ENCODE measurements at places on chromosomes 2 and 18. TPM values are rescaled to one million over a fixed set of nuclear protein-coding genes. Genes with fewer than 3 reads are reported as not detected.

- no peaks in the 10 kb centered on the region for H3K4me1 ChIP-seq
- no peak for DNase-seq
- H3K4me3 ChIP-seq = no peak overlapping the region
Observed at GRCh38 chr2:178425255-178425827, 25.6 kb downstream of the PRKRA start.

MALL gene
- 56.7 TPM for total RNA-seq

DNA sequence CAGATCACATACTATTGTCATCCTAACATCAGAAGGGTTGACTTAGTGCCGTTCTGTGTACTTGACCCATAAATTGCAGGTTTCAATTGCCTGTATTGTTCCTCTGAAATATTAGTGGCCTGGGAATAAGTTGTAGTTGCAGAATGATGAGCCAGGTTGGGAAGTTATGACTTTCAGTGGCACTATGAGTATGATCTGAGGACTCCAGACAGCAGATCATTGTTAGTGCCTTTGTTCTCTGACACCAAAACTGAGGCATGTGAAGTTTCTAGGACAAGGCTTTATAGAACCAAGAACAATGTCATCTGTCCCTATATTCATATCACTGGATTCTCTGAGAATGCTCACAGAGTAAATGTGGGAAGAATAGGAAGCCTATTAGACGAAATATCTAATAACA is 403.7 kb downstream of the STK39 start:
- H3K27me3 ChIP-seq = no peaks in the 10 kb centered on the region
- H3K27ac ChIP-seq = no peak overlapping the region
- no peak overlapping the region for H3K4me3 ChIP-seq
- H3K36me3 ChIP-seq = no peaks in the 10 kb centered on the region
- H3K4me1 ChIP-seq = no peaks in the 10 kb centered on the region
- DNase-seq = no peak

ITGA4 gene
- 4.9 TPM for total RNA-seq

CDCA7 gene
- 9.1 TPM for total RNA-seq

LYPD6B gene
- total RNA-seq = 10.1 TPM

ITM2C gene
- total RNA-seq = 86.2 TPM

HOXD13 gene
- total RNA-seq = 15.7 TPM

GBX2 gene
- not detected for total RNA-seq

DNA sequence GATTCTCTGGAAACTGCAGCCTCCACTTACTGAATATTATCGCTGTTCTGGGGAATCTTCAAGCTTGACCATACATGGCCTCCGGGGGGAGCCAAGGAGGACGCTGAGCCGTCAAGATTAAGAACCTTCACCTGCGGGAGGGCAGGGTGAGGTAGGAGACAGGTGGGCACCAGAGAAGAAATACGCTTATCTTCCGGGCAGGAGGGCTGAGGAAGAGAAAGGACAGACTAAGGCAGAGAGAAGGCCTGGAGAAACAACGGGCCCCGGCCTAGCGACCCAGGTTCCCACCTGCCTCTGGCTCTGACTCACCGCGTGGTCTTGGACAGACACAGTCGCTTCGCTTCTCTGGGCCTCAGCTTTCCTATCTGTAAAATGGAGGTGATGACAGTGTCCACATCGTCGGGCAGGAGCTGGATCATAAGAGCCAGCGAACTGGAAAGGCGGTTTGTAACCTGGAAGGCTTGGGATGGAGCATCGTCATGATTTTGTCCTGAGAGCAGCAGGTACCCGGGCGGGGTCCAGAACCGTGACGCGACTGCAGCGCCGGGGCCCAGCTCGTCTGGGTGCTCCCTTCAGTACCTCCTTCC is 659 bp downstream of the ZNF142 start:
- H3K27ac ChIP-seq = peak overlapping the region; percentile 60
- DNase-seq = no peak
- H3K36me3 ChIP-seq = no peaks in the 10 kb centered on the region
- H3K4me1 ChIP-seq = peaks cover 21% of the 10 kb centered on the region
- H3K27me3 ChIP-seq = no peaks in the 10 kb centered on the region

BCL11A gene
- 48.4 TPM for total RNA-seq

CCDC148 gene
- not detected for total RNA-seq

AKAIN1 gene
- not detected for total RNA-seq

LYPD6 gene
- total RNA-seq = 0.25 TPM

NIF3L1 gene
- 18.7 TPM for total RNA-seq

OXER1 gene
- total RNA-seq = 1.2 TPM

DNA sequence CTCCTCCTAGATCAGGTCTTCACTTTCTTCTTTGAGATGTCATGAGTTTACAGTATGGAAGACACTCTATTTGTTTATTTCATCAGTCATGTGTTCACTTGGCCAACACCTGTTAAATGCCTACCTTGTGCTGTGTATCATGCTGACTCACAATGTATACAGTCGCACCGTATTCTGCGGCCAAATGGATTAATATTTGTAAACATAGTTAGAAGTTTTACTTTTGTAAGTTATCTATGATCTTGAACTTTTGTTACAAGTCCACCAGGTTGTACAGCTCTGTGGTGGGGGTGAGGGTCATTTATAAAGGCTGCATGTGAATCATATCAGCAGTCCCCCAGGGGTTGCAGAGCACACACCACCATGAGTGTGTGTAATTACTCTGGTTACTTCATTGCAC is 408.7 kb upstream of the NRP2 start:
- H3K27me3 ChIP-seq = no peaks in the 10 kb centered on the region
- no peaks in the 10 kb centered on the region for H3K4me1 ChIP-seq
- DNase-seq = no peak
- H3K36me3 ChIP-seq = no peaks in the 10 kb centered on the region
- no peak overlapping the region for H3K27ac ChIP-seq

GRCh38 chr2:186772579-186772978 is 76.4 kb downstream of the ZSWIM2 start:
- DNase-seq = no peak
- no peak overlapping the region for H3K4me3 ChIP-seq
- no peak overlapping the region for H3K27ac ChIP-seq
- no peaks in the 10 kb centered on the region for H3K36me3 ChIP-seq
- no peaks in the 10 kb centered on the region for H3K27me3 ChIP-seq
- no peaks in the 10 kb centered on the region for H3K4me1 ChIP-seq

- no peaks in the 10 kb centered on the region for H3K4me1 ChIP-seq
- H3K27ac ChIP-seq = no peak overlapping the region
- no peak for DNase-seq
- H3K4me3 ChIP-seq = no peak overlapping the region
- H3K36me3 ChIP-seq = no peaks in the 10 kb centered on the region
Observed at GRCh38 chr2:157523270-157524247, 79.7 kb upstream of the CYTIP start.

- no peak overlapping the region for H3K27ac ChIP-seq
- DNase-seq = no peak
- no peaks in the 10 kb centered on the region for H3K36me3 ChIP-seq
- no peaks in the 10 kb centered on the region for H3K27me3 ChIP-seq
Observed at GRCh38 chr2:236376566-236377244, 112.5 kb upstream of the ASB18 start.

TCF23 gene
- 7.4 TPM for total RNA-seq

DNA sequence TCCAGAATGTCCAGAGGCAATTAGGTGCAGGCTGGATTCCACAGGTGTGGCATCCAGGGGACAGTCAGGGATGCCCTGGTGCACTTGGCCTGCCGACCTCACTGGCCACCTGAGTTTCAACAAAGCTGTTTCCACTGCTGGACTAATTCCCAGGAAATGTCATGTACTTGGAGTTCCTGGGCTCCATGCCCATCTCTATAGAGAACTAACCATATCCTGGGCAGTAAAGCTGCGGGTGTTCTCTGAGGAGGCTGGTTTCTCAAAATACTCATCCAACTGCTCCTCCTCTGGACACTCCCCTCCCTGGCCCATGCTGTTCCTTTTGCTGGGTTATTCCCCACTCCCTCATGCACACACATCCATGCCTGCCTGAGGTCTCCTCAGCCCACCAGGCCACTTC is 161.9 kb upstream of the SKOR2 start:
- no peak overlapping the region for H3K27ac ChIP-seq
- DNase-seq = no peak
- no peaks in the 10 kb centered on the region for H3K36me3 ChIP-seq
- H3K27me3 ChIP-seq = no peaks in the 10 kb centered on the region
- no peaks in the 10 kb centered on the region for H3K4me1 ChIP-seq

TDRD15 gene
- total RNA-seq = not detected

DNA sequence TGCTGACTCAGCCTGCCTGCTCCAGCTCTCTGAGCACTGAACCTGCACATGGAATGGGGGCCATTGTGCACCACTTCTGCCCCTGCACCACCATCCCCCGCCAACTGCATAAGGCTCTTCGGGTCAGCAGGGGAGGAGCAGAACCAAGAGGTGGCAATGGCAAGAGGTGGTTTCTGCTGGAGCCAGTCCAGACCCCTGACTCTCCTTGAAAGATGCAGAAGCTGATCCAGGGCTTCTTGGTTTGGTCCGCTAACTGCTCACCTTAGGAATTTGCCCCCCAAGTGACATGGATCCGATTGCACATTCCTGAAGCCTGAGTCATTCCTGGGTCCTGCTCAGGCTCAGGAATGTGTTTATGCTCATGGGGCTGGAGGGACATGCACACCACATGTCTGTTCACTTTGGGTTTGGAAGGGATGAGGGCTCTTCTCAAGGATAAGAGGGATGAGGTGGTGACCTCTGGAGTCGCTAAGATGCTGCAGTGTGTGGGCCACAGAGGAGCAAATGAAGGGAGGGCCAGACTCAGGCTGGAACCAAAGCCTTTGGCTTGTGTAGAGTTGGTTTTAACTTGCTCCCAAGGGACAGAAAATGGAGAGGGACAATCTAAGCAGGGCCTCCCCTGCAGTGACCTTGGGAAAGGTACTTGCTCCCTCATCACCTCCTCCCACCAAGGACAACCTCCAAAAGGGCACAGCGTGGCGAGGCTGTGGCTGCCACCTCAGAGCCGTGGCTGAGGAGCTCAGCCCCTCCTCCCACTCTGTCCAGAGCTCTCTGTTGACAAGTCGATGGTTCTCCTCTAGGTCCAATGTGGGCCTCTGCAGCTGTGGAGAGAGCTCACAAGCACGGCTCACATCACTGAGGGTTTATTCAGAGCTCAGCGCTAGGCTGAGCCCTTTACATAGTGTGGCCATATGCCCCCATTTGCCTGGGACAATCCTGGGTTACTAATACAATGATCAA is 66.2 kb downstream of the HS1BP3 start:
- H3K36me3 ChIP-seq = no peaks in the 10 kb centered on the region
- DNase-seq = no peak
- H3K4me3 ChIP-seq = no peak overlapping the region
- H3K27me3 ChIP-seq = no peaks in the 10 kb centered on the region
- H3K27ac ChIP-seq = peak overlapping the region; percentile 60

DNA sequence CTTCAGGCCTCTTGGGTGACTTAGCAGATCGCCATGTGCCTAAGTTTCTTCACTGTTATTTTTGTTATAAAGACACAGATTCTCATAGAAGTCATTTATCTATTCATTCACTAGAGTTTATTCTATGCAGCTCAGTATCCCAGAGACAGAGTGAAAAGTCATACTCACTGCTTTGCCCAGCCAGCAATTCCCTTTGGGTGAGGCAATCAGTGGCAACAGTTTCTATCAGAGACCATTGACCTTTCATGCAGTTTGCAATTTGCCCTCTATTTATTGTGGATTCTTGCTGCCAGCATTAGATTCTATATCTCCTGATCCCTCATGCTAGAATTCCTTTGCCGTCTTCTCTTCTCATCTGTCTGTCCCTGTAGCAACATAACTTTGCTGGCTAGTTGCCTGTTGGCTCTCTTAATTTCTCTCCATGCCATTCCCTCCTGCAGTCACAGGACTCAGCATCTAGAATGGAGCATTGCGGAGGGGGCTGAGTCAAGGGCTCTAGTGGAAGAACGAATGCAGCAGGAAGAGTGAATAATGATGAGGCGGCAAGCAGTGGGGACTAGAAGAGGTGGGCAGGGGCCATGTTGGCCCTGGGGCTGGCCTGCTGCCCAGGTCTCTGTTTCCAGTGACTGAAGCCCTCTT is 12.2 kb downstream of the SLC9A4 start:
- no peaks in the 10 kb centered on the region for H3K27me3 ChIP-seq
- H3K36me3 ChIP-seq = no peaks in the 10 kb centered on the region
- H3K4me1 ChIP-seq = peaks cover 14% of the 10 kb centered on the region
- no peak overlapping the region for H3K4me3 ChIP-seq
- no peak for DNase-seq
- H3K27ac ChIP-seq = no peak overlapping the region

MAP2 gene
- 15.5 TPM for total RNA-seq

GRCh38 chr2:101113441-101114267 is 37.5 kb downstream of the TBC1D8 start:
- no peaks in the 10 kb centered on the region for H3K36me3 ChIP-seq
- no peak overlapping the region for H3K4me3 ChIP-seq
- peak overlapping the region; percentile 81 for H3K27ac ChIP-seq
- DNase-seq = no peak
- peaks cover 59% of the 10 kb centered on the region for H3K4me1 ChIP-seq
- H3K27me3 ChIP-seq = no peaks in the 10 kb centered on the region

IFIH1 gene
- total RNA-seq = 12.3 TPM

IL18R1 gene
- total RNA-seq = 4.9 TPM

PSTPIP2 gene
- total RNA-seq = 9.1 TPM

DNA sequence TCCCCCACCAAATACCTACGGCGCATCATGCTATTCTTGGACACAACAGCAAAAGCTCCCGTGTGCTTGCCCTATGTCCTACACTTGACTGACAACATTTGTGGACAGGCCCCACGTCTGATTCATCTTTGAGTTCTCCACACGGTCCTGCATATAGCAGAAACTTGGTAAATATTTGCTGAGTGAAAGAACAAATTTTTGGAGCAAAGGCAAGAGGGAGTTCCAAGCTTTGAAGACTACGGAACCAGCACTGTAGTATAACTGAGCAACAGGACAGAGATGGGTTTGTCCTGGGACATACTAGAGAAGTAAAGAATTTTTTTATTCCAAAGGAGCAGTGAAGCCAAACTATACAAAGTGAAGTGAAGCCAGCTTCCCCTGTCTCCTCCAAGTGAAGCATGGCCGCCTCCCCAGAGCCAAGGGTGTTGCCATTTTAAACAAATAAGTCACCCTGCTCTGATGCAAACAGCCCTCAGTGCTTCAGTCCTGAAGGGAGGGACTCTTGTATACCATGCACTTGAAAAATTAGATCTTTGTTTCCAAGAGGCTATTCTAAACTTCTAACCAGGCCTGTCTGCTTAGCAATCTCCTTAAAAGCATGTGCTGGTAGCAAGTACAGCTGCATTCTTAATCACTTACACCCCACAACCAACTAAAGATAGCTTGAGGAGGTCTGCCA is 35.9 kb downstream of the SPRED2 start:
- H3K27me3 ChIP-seq = no peaks in the 10 kb centered on the region
- no peak overlapping the region for H3K4me3 ChIP-seq
- DNase-seq = no peak

DNA sequence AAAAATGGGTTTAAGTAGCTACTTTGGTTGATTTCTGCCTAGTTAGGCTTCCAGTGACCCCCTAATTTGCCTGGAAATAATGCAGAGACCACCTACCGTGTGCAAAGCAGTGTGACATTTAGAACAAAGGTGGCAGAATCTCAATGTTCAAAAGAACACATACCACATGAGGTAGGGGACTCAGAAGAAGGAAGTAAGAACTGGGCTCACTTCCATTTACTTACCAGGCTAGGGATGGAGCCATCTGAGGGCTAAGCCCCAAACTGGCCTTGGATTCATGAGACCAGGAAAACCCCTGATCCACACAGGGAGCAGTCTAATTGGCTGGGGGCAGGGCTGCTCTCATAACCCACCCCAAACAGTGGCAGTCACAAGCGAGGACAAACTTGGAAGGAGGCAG is 190.7 kb downstream of the NCKAP5 start:
- H3K36me3 ChIP-seq = no peaks in the 10 kb centered on the region
- H3K27me3 ChIP-seq = no peaks in the 10 kb centered on the region
- peaks cover 14% of the 10 kb centered on the region for H3K4me1 ChIP-seq
- no peak overlapping the region for H3K27ac ChIP-seq

- H3K27ac ChIP-seq = no peak overlapping the region
- no peaks in the 10 kb centered on the region for H3K27me3 ChIP-seq
- no peak for DNase-seq
Observed at GRCh38 chr2:30645081-30645744, 162.0 kb downstream of the CAPN13 start.

CLIP4 gene
- total RNA-seq = 63.1 TPM

SOCS6 gene
- 16.0 TPM for total RNA-seq

Data from vagina (tissue), 2 donors.